ENCODE measurements at places on chromosomes 2 and 18.
A peak's percentile ranks its signal among the peaks of the same experiment; 100 is the strongest.

- DNase-seq: no peak
These were observed 147.2 kb downstream of the ASB1 start for GRCh38 chr2:238573916-238574315.

GRCh38 chr18:75066021-75066880 lies 142.7 kb downstream of the PTGR3 start:
- no peak for DNase-seq

- DNase-seq: no peak
These were observed 47.9 kb upstream of the FAM171B start for GRCh38 chr2:186645999-186646398.

DNA sequence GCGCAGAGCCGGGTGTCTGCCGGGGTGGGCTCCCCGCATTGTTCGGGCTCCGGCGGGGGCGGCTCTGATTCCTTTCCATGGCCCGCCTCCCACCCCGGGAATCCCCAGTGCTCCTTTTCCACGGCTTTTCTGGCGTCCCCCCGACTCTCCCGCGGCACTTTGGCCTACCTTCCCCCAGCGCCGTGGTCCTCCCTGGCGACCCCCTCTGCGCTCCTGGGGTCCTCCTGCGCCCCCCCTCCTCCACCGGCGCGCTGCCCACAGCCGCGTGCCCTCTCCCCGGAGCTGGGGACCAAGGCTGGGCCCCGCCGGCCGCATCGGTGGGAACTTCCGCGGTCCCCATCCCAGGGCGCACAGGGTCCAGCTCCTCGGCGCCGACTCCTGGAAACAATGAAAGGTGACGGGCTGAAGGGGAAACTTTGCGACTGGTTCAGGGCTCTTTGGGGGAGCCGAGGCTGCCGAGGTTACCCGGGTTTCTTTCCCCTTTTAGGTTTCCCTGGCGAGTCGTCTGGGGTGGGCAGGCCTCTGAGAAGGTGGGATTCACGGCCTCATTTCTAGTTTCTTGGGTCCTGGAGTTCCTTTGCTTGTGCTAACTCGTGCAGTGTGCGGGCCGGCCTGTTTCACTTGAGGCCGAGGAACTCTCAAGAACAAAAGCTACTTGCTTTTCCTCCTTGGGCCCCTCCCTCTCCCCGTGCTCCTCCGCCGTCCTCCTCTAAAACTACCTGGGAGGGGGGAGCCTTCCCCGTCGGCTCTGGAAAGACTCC lies 2.2 kb downstream of the TGIF1 start:
- DNase-seq: peak; percentile 26

GRCh38 chr2:54859416-54859815 lies 136.0 kb downstream of the EML6 start:
- DNase-seq: no peak

DNA sequence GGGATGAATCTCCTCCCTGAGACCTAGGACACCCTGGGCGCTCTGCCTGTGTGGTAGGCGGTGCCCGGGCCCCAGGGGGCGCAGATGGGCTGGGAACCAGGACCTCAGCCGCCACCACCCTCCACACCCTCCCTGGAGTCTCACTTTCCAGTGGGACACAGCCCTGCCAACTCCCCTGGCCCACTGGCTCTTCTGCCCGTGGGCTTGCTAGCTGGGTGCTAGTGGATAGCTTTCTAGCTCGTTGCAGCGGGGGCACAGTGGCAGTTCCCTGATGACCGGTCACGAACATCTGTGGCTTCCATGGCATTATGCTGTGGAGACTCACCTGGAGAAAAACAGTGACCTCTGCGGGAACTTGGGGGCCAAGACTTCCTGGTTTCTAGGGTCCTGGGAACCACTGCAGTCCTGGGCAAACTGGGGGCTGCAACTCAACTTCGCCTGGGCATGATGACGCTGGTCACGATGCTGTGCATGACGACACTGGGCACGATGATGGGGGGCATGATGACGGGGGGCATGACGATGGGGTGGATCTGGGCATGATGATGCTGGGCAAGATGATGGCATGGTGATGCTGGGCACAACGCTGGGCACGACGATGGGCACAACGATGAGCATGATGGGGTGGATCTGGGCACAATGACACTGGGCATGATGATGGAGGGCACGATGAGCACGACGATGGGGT lies 31.0 kb upstream of the ALLC start:
- DNase-seq: no peak

DNA sequence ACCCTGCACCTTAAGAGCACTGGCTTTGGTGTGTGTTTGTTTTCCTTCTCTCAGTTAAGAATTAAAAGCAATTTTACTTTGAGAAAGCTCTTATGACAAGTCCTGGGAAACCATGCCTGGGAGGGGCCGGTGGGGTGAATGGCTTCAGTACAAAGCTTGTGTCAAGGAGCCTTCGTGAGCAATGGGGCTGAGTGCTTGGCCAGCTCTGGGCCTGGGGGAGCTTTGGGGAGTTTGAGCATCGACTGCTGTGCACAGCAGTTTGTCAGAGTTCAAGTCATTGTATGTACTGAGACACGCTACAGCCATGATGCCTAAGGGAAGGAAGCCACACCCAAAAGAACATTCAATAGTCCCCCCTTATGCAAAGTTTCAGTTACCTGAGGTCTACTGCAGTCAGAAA lies 75.8 kb downstream of the ARHGEF4 start:
- DNase-seq: no peak

DNA sequence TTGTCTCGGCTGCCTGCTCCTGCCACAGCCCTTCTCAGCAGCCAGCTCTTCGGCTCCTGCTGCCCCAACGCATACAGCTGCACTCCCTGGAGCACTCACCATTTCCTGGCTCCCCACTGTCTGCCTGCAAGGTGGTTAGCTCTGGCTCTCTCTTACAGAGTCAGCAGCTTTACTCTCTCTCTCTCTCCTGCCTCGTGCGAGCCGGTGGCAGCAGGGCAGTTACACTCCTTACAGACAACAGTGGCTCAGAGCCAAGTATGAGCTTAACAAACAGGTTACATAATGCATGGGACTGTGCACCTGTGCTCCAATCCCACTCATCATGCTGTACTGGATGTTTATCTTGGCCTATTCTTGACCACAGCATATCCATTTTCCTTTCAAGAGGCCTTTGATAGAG lies 47.4 kb upstream of the DNAJC10 start:
- no peak for DNase-seq

- no peak for DNase-seq
These were observed 24.8 kb downstream of the LONRF2 start for GRCh38 chr2:100297511-100297910.

DNA sequence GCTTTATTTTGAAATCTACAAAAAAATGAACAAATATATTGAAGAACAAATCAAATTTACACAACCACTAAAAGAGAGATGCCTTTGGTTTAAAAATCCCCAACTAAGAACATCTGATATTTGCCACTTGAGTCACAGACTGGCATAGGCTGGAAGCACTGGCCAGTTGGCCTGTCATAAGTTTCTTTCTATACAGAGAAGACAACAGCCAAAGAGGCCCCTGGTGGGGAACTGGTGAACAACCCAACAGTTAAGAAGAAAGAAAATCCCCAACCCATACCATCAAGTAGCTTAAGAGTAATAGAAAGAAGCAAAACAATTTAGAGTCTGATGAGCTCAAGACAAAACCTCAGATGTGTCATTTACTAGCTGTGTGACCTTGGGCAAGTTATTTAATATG lies 45.5 kb downstream of the OSR1 start:
- DNase-seq: no peak

DNA sequence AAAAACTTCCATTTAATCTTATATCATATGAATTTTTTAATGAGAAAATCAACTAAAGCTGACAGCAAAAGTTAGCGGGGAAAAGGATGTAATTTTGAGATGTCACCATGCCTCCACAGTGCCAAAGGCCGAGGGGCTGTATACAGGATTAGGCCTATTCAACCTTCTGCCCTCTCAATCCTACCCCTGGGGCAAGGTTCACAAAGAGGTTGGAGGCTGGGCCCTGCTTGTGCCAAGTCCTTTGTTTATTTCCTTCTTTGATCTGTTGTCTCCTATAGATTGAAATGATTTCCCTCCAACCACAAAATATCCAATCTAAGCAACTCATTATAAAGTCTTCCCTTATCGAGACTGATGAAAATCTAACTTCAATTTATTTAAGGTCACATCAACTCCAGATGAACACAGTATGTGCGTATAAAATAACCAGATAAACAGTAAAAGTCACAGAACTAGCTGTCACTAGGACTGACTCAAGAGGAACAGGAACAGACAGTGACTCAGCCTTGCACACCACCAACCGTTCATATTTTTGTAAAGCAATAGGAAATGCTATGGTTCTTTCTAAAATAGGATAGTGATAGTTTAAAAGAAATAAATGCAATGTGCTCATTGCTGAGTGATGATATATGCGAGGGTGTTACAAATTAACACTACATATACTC lies 95.8 kb downstream of the SLC25A12 start:
- DNase-seq: no peak

GRCh38 chr18:23918395-23919032 lies 96.0 kb upstream of the TTC39C start:
- peak; percentile 77 for DNase-seq

- DNase-seq: no peak
These were observed 130.2 kb downstream of the SMAD2 start for GRCh38 chr18:47800248-47800647.

- no peak for DNase-seq
These were observed 85.5 kb downstream of the EPC2 start for GRCh38 chr2:148730085-148730484.

DNA sequence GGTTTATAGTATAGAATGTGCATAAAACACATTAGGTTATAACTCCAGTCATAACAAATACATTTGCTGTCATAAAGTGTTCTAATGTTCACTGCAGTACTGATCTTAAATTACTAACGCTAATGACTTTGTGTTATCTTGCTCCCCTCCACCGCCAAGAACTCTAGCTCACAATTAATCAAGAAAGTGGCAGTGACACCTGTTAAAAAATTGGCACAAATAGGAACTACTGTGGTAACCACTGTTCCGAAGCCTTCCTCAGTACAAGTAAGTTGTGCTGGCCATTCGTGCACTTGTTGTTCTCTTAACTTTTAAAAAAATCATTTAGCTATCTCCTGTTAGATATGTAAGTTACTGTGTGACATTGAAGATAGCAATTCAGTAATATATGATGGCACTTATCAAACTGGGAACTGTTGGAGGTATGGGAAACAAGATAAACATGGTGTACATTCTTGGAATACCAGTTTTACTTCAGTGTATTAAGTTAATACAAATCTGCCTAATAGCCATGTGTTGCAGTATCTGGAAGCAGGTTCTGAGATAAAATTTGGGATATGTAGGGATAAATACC lies 41.2 kb downstream of the TAF4B start:
- no peak for DNase-seq

DNA sequence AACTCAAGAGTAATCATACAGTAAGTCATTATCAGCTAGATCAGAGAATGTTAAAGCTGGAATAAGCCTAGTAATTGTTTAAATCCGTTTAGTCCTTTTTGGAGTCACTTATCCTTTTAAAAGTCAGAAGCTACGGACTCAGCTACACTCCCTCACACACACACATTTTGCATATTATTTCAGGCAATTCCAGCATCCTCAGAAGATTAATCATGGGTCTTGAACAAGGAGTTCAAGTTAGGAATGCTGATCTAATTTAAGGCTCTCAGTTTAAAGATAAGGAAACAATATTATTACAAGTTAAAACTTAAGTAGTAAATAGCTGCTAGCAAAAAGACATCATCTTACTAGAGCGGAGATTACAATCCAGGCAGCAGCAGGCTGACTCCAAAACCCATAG lies 74.3 kb downstream of the GTF3C3 start:
- DNase-seq: no peak

- no peak for DNase-seq
These were observed 60.8 kb downstream of the SLC66A2 start for GRCh38 chr18:79890674-79891073.

- no peak for DNase-seq
These were observed 2.8 kb downstream of the DYM start for GRCh38 chr18:49457616-49458015.

- DNase-seq: no peak
These were observed 19.0 kb downstream of the RHOB start for GRCh38 chr2:20465716-20466394.

- peak; percentile 6 for DNase-seq
These were observed 62.2 kb downstream of the ADNP2 start for GRCh38 chr18:80171054-80171872.

- DNase-seq: no peak
These were observed 278.3 kb downstream of the TNS1 start for GRCh38 chr2:217724471-217724870.

DNA sequence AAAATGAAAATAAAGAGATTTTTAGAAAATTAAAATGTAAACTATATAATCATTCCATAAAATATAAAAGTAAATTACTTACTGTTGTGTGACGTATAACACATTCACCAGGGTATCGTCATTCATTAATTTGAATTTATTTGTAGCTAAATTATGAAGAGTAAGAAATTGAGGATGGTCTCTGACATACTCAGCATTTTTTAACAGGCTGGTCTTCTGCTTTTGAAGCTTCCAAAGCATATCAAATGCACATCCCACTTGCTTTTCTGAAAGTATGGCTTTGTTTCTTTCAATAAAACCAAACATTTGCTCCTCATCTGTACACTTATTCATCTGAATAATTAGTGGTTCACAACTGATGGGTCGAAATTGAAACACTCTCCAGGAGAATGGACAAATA lies 2.1 kb downstream of the FASTKD1 start:
- no peak for DNase-seq

- no peak for DNase-seq
These were observed 77.0 kb downstream of the CIB4 start for GRCh38 chr2:26564121-26564644.

GRCh38 chr2:12463189-12463588 lies 253.5 kb upstream of the TRIB2 start:
- DNase-seq: no peak

GRCh38 chr2:28375742-28376631 lies 16.7 kb upstream of the FOSL2 start:
- no peak for DNase-seq

DNA sequence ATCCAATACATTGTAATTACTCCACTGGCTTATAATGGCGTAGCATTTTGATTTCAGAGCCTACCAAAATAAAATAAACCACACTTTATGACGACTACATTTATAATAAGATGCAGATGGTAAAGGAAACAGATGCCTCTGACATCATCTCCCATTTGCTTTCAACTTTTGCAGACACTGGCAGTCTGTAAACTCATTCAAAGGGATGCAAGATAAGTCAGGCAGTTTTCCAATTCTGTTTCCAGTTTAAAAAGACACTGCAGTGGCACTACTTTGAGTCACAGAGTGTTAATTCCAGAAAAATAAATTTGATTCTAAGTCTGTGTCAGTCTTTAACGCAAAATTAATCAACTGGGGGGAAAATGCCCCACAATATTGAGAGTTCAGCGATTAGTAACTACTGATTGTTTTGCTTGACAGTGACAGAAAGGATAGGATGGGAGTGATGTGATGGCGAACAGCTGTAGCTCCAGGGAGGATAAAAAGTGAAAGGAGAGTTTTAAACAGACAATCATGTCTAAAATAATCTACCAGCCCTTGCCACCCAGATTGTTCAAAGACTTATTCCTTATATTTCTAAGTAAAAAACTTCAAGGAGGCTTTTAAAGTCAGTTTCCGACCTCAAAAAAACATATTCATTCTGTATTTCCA lies 6.7 kb downstream of the DSEL start:
- DNase-seq: no peak

DNA sequence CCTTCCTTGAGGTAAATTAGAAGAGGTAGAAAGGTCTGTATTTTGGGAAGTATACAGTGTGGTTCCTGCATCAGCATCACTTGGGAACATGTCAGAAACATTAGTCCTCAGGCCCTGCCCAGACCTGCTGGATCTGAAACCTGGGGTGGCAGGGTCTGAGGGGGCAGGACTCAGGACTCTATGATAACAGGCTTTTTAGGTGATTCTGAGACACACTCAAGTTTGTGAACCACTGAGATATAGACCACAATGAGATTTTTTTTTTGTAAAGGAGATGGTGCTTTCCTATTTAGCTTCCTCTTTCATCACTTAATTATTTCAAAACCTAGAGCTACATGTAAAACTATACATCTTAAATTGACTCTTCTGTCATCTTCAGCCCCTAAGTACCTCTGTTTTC lies 262.7 kb upstream of the SPOPL start:
- DNase-seq: no peak

All from stimulated activated CD4-positive, alpha-beta T cell treated with anti-CD3 and anti-CD28 coated beads, Interleukin-4, amount 100 ng/mL, for 4 hours (primary cell).